Right renal pelvis (tissue), 4 donors: ENCODE measurements at places on chromosomes 5 and 9.

DNA sequence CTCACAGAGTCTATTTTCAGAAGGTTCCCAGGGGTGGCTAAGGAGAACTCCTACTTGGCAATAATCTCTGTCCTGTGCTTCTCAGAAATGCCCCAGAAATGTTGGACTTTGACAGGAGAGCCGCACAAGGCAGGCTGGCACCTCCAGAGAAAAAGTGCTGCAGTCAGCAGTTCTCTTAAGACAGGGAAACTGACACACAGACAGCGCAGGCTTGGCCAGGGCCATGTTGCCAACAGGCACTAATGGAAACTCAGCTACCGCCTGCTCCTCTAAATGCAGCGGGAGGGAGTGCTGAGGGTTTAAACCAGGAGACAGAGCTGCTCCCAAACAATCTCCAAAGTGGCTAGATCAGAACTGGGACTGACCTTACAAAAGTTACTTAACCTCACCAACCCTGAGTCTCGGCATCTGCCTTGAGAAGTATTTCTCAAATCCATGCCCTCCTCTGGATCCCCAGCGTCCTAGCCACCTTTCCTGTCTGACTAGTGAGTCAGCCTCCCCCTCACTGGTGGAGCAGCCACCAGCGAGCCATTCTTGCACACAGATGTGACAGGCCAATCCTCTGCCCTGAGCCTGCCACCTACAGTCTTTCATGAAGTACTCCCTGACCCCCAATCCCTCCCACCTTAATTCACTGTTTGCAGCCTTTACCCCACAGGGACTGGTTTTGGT is 186.4 kb downstream of the CDK5RAP2 start:
- no peak for DNase-seq

GRCh38 chr5:130627145-130627544 is 537.9 kb downstream of the HINT1 start:
- DNase-seq, result no peak

GRCh38 chr5:94480486-94480885 is 137.9 kb downstream of the KIAA0825 start:
- DNase-seq, result no peak

DNA sequence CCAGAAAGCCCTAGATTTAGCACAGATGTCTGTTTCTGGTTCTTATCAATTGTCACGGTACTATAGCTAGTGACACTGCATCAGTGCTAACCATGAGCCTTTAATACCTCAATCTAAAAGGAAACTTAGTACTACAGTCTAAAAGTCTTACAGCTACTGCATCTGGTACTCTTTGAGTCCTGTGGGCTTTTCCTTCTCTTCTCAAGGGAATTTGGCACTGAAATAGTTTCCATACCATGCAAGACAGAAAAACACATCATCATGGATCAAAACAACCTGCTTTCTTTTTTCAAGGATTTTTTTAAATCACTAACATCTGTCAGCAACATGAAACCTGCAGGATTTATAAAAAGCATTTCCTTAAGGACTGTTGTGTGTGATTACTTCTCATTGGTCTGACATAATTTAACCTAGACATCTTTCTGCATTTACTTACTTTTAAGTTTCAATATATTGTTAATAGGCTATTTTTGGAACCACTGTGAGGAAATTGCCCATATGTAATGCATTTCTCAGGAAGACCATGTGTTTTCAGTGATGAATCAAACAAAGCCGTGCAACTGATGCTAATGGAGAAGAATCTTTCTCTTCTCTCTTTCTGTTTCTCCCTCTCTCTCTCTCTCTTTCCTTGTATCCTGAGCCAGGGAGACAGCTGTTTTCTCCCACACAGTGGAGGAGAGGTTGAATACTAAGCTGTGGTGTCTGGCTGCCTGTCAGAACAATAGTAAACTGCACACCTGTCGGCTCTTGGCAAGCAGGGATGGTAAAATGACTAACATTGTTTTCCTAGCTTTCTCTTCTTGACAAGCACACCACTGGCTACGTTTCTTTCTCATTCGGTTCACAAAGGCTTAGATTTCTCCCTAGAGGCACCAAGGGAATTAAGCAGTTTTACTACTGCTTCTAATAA is 273.4 kb downstream of the CSNK1G3 start:
- no peak for DNase-seq

- DNase-seq, result no peak
Observed at GRCh38 chr5:88708682-88709398, 174.1 kb downstream of the MEF2C start.

- no peak for DNase-seq
Observed at GRCh38 chr5:77355751-77356150, 136.4 kb downstream of the WDR41 start.

DNA sequence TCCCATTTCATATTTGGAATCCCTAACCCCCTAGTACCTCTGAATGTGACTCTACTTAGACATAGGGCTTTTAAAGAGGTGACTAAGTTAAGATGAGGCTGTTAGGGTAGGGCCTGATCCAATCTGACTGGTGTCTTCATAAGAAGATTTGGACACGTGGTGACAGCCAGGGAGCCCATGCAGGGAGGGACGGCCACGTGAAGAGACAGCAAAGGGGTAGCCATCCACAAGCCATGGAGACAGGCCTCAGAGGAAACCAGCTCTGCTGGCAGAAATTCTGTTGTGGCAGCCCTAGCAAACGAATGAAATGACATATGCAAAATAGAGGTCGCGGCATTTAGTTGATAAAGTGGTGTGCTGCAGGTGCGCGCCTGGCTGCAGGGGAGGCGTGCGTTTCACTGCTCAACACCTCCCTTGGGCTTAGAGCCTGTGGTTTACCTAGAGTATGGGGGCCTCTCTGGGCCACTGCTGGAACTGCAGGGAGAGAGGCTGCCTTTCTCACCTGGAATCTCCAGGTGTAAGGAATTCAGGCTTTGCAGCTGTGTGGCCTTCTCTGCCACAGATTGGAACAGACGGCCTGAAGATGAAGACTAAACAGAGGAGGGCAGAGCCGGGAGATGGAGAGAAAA is 7.1 kb upstream of the AFAP1L1 start:
- DNase-seq, result no peak

- no peak for DNase-seq
Observed at GRCh38 chr5:181245427-181246275, 1.9 kb upstream of the RACK1 start.

GRCh38 chr5:123101556-123101955 is 12.5 kb downstream of the PRDM6 start:
- no peak for DNase-seq

DNA sequence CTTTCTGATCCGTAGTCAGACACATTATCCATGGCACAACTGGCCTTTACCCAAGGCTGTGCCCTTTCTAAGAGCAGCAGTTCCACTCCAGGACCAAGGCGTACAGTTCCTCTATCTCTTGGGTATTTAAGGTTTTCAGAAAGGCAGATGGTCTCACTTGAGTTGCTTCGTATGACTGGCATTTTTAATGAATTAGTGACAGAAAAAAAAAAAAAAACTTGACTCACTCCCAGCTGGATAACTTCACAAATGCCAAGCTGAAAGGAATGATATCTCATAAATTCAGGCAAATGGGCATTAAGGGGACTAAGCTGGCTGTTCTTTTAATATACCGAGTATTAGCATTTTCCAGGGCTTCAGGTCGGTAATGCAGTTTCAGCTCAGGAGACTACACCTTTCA is 60.7 kb downstream of the SLC24A2 start:
- DNase-seq, result no peak

DNA sequence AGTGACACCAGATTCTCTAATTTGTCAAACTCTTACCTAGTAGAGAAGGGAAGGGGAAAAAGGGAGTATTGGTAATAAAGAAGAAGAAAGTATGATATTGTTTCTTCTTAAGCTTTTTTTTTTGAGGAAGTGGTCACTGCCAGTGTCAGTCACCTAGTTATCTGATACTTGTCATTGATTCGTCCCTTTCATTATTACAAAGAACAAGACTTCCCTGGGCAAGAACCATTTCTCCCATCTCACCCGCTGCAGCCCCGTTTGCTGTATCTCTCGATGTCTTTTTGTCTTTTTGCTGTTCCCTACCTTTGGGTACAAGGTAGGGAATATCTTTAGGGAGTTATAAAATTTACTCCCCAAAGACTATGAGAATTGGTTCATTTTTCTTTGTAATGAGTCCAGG is 249.0 kb downstream of the ARHGAP26 start:
- DNase-seq, result no peak

DNA sequence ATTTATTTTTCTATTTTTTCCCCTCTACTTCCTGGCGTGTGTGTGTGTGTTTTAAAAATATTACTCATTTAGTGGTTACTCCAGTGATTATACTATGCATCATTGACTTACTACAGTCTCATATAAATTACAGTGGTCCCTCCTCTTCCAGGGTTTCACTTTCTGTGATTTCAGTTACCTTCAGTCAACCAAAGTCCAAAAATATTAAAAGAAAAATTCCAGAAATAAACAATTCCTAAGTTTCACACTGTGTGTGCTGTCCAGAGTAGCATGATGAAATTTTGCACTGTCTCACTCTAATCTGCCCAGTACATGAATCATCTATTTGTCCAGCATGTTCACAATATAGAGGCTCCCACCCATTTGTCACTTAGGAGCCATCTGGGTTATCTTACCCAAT is 47.4 kb upstream of the CCDC112 start:
- DNase-seq, result no peak

GRCh38 chr9:69760278-69760610 is 433 bp upstream of the PTAR1 start:
- no peak for DNase-seq
